ENCODE measurements at places on chromosomes 5 and 9.

GRCh38 chr5:145975361-145976066 lies 39.1 kb downstream of the SH3RF2 start:
- no peak for DNase-seq

DNA sequence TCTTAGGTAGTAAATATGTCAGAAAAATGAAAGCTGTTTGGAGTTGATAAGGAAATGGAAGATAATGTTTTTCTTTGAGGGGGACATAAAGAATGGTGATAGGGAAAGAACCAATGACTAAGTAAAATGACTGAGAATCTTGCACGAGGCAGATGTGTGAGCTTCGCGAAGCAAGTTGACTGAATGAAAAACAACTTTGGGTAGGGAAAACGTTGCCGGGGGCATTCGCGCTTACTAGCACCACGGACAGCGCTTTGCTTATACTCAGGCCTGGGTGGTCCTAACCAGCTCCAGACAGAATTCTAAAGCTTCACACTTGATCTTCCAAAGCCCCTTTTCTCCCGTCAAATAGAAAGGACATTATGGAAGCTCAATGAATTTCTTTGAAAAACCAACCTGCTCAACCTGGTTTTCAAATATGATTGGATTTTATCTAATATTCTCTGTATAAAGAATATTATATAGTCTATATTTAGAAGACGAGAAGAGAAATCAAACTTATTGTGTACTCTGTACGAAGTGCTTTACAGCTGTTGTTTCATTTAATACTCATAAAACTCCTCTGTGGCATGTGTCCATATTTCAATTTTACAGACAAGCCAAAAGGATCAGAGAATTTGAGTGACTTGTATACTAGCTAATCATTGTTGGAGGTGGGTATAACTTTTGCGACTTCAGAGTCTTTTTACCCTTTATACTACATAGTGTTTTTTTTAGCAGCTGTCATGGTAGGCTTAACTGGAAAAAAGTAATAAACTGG lies 1.9 kb upstream of the CDKN2B start:
- DNase-seq: no peak

- DNase-seq: peak; percentile 23
Observed at GRCh38 chr5:134289509-134290113, 63.7 kb upstream of the PPP2CA start.

- no peak for DNase-seq
Observed at GRCh38 chr5:173712609-173713175, 96.2 kb upstream of the BOD1 start.

DNA sequence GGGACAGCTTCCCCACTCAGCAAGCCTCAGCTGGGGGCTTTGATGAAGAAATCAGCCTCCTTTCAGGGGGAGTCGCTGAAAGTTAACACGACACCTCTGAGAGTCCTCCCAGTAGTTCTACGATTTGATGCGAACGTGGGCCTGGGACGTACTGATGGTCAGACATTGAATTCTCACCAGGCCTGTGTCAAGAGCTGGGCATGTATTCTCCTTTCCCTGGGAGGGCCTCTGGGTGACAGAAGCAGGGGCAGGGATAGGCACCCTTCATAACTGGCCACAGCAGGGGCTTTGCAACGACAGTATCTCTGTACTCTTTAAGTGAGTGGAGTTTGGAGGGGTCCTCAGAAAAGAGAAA lies 15.6 kb upstream of the COL5A1 start:
- peak; percentile 2 for DNase-seq

DNA sequence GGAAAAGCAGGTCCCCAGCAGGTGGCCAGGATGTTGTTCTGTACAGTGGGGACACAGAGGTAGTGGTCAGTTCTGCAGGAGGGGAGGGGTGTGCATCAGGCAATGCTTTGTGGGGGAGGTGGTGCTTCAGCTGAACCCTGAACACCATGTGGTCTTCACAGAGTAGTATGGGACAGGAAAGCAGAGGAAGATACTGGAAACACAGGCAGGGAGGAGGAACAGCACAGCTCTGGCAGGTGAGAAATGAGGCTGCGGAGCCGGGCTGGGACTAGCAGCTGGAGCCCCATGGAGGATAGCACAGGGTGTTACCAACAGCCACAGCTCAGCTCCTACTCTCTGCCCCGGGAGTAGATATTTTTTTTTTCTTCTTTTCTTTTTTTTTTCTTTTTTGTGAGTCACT lies 161.5 kb downstream of the ENTREP1 start:
- DNase-seq: no peak

GRCh38 chr5:39211773-39212172 lies 7.6 kb downstream of the FYB1 start:
- no peak for DNase-seq

DNA sequence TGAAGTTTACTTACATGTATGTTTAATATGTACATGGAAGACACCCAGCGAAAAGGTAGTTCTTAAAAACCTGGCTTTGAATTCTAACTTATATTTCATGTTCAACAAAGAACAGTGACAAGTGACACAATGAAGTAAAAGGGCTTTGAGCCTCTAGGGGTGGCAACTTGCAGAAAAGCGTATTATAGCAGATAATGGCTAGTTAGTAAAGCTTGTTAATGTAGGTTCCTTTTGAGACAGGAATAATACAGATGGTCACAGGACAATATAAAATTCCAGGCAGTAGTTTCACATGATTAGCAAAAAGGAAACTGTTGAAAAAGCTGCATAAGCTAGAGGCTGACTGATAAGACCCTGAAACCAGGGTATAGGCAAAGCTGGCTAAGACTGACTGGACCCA lies 132.4 kb upstream of the FTMT start:
- no peak for DNase-seq

DNA sequence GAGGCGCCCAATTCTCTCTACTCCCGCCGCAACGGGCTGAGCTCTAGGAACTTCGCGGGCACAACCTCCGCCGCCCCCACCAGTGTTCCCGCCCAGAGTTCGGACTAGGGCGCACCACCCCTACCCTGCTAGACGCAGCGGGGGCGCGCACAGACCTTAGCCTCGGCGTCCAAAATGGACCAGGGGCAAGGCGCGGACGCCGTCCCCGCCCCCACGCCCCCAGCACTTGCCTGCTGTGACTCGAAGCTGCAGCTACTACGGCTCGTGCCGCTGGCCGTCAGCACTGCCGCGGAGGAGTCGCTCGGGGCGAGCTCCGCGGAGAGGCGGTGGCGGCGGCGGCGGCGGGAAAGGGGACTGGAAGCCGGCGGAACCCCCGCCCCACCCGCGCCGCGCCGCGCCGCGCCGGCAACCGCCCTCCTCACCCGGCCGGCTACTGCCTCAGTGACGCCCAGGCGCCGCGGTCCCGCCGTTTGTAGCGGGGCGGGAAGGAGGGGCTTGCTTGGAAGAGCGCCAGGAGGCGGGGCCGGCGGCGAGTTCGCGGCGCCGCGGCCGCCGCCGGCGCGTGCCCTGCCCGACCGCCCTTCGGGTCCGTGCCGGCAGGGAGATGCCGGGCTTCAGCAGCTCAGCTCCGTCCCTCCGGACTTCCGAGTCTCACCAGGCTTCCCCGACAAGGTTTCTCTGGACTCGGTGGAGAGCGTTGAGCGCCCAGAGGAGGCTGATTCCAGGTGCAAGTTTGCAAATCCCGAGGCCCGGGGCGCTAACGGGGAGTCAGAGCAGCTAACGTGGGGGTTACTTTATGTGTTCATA lies 4.5 kb downstream of the ELAVL2 start:
- no peak for DNase-seq

GRCh38 chr9:84701801-84702200 lies 32.3 kb downstream of the NTRK2 start:
- DNase-seq: no peak

DNA sequence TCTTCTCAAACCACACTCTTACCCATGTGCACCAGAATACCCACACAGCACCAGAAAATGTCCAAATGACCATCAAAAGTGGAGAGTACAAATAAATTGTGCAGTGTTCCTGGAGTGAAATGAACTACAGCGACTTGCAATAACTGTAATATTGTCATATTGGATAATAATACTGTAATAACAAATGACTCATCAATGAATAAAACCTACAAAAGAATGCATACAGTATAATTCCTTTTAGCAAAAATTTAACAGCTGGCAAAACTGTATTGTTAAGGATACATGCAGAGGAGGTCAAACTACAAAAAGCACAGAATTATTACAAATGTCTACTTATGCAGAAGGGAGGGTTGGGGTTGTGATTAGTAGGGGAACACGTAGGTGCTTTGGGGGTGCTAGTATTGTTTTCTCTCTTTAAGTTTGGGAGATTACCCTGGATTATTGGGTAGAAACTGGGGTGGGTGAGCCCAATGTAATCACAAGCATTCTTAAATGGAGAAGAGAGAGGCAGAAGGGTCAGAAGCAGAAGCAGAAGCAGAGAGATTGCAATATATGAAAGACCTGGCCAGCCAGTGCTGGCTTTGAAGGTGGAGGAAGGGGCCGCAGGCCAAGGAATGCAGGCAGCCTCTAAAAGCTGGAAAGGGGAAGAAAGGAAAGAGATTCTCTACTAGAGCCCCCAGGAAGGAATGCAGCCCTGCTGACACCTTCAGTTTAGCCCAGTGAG lies 21.8 kb downstream of the IRF1 start:
- no peak for DNase-seq

GRCh38 chr5:150325426-150325825 lies 22.7 kb upstream of the ARSI start:
- DNase-seq: no peak

DNA sequence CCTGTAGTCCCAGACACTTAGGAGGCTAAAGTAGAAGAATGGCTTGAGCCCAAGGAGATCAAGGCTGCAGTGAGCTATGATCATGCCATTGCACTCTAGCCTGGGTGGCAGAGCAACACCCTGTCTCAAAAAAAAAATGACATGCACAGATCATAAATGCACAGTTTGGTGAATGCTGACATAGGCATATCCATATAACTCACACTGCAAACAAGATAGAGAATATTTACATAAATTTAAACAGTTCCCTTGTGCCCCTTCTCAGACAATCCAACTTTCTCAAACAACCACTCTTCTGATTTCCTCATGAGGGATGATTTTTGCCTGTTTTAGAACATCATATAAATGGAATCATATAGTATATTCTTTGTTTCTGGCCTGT lies 88.7 kb upstream of the CAST start:
- DNase-seq: no peak

GRCh38 chr5:59506285-59506877 lies 387.1 kb downstream of the PDE4D start:
- no peak for DNase-seq

- no peak for DNase-seq
Observed at GRCh38 chr9:18580151-18580550, 106.2 kb downstream of the ADAMTSL1 start.

DNA sequence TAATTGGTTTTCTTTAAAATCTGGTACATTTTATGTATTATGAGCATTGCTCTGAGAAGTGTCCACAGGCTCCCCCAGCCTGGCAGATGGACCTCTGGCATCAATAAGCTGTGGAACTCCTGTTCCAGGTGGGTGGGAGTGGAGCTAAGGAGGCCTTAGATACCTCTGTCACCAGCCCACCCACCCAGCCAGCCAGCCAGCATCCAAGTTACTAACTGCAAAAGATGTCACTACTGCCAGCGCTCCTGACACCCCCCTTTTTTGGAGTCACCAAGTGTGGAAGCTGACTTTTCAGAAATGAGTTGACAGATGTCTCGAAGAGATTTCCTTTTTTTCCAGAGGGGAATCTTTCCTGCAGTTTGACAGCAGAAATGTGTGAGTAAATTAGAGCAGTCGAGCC lies 111.2 kb downstream of the GALNT10 start:
- DNase-seq: no peak

DNA sequence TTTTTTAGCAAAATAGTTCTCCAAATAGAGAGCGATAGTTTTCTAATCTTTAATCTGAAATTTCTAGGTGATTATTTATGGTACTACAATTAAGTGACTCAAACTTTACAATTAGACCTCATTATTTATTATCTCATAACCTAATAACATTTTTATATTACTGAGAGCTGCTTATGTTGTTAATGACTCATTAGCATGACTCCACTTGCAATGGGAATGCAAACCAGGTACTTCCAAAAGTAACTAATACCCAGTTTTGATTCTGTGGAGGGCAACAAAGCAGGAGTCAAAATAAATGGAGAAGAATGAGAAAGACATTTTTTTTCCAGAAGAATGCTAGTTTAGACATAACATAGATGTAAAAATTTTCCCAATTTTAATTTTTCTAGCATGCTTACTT lies 466.0 kb downstream of the PLK2 start:
- no peak for DNase-seq

GRCh38 chr5:39409033-39409432 lies 15.7 kb downstream of the DAB2 start:
- DNase-seq: no peak

DNA sequence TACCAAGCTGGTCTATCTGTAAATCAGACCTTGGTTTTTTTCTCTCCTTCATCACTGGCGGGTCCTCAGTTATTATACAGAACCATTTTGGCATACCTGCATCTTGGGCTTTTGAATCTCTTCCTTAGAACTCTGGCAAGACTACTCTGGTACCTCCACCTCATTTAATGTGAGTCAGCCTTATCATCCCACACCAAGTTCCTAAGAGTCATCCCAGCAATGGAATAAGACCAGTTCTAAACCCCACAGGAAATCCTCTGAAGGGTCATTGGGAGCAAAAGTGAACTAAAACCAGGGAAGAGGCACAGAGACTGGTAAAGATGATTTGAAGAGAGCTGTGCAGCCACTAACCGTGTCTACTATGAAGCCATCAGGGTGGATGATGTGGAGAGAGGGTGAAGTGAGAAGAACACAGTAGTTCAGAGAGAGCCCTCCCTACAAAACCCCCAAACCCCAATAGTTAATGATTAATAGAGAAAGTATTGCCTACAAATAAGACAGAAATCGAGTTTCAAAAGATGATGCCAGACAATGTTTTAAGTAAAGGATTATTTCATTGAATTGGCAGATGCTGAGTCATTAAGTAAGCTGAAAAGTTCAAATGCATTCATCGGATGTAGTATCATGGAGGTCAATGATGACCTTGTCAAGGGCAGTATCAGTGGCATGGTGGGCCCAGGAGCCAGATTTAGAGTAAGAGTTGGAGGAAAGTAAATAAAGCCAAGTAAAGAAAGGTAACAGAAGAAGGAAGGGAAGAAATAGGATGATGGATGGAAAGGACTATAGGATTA lies 85.4 kb downstream of the PCSK1 start:
- no peak for DNase-seq

- no peak for DNase-seq
Observed at GRCh38 chr5:72244862-72245371, 75.1 kb downstream of the MRPS27 start.

DNA sequence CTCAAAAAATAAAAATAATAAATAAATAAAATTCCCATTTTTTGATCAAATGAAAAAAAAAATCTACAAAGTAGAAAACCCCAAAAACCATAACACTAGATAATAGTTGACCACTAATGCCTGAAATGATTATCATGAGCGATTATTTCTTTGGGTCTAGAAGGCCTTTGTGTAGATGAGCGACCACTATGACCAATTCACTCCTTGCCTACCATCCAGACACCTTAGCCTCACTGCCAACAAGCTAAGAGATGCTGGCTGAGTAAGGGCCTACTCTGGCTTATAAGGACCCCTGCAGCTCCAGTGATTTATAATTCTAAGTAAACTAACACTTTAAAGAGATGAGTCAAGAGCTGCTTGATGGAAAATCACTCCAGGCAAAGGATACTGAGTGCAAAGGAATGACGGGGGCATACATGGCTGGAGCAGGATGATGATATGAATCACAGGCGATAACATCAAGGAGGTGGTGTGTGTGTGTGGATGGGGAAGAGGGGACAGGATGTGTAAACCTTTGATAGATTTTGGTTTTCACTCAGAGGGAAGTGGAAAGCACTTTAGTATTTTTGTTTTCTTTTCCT lies 4.8 kb upstream of the F2RL1 start:
- no peak for DNase-seq
